ENCODE measurements at places on chromosomes 2 and 18.
A peak's percentile ranks its signal among the peaks of the same experiment; 100 is the strongest.

DNA sequence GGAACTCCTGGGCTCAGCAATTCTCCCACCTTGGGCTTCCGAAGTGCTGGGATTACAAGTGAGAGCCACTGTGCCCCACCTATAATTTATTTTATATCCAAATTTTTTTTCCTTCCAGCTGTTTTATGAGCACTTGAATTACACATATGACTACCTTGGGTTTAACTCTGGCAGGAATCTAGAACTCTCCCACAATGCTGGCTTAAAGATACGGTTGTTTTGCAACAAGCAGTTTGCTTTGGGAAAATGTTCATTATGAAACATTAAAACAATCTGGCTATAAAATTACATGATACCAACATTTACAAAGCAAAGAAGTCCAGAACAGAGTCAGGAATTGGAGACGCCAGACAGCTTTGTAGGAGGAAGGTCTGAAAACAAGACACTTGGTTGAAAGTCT is 12.8 kb downstream of the CD302 start:
- no peak for DNase-seq

DNA sequence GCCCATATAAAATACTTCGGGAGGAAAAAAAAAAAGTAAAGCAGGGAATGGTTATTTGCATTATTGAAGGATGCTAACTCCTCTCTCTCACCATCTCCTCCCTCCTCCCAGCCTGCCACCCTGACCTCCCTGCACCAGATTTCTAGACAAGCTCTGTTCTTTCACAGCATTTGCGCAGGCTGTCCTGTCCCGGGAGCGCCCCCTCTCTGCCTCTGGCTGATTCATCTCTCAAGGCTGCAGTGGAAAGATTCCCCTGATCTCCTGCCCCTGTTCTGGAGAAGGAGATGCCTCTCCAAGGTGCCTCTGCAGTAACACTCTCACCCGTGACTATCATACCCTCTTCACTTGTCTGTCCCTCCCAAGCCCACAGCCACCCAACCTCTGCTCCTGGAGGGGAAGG is 38.5 kb downstream of the COL4A4 start:
- DNase-seq: peak; percentile 63

GRCh38 chr18:77103187-77103850 is 29.3 kb downstream of the MBP start:
- no peak for DNase-seq

DNA sequence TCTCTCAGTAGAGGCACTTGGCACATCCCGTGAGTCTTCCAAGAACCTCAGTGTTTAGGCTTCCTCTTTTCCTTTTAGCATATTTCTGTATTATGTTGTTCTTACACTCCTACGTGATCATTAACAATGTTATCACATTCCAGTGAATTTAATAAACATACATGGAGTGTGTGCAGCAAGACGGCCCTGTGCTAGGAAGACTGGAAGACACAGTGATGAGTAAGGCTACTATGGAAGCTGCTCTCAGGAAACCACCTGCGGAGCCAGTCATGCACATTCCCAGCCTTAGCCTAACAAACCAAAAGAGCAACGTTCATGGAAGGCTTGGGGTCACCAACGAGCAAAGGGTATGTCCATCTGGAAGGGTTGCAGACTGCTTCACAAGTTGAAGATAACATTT is 103.4 kb downstream of the ETAA1 start:
- no peak for DNase-seq

- DNase-seq: no peak
Observed at GRCh38 chr2:216012133-216012829, 1.1 kb downstream of the MREG start.

- no peak for DNase-seq
Observed at GRCh38 chr2:232683368-232683767, 13.8 kb upstream of the GIGYF2 start.

Measured in GM23338 (cell line).